ENCODE measurements at places on chromosomes 1 and 21.

DNA sequence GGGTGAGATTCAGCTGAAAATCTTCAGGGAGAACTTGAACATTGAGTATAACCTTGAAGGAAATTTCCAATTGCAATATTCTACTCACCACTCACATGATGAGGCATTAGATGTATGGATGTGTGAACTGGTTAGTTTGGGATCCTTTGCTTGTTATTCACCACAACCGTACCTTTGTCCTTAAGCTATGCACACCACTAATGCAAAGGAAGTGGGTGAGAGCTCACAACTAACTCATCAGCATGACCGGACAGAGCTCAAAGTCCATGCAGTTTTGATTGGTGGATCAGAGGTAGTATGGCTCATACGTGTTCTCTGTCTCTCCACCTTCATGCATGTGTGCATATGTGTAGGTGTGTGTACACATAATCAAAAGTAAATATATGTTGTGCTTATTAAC is 43.5 kb upstream of the MROH9 start:
- DNase-seq = no peak

- no peak for DNase-seq
Measured at GRCh38 chr1:20278692-20279130, 12.0 kb upstream of the VWA5B1 start.

GRCh38 chr1:53134042-53134485 is 8.4 kb downstream of the SLC1A7 start:
- no peak for DNase-seq

DNA sequence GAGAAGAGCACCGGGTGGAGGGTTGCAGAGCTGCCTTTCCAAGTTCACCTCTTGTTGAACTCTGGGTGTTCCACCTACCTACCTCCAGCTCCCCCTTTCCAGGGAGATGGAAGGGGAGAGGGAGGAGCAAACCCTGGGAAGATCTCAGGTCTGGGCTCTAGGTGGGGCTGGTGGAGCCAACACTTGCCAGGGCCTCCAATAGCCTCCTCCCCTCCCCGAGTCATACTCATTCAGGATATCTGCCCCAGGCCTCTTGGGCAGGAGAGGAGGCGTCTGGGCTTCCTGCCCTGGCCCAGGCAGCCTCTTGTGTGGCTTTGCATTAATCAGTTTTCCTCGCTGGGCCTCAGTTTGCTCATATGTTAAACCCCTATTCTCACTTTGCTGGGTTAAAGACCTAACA is 13.4 kb downstream of the RAP1GAP start:
- DNase-seq = peak; percentile 44

DNA sequence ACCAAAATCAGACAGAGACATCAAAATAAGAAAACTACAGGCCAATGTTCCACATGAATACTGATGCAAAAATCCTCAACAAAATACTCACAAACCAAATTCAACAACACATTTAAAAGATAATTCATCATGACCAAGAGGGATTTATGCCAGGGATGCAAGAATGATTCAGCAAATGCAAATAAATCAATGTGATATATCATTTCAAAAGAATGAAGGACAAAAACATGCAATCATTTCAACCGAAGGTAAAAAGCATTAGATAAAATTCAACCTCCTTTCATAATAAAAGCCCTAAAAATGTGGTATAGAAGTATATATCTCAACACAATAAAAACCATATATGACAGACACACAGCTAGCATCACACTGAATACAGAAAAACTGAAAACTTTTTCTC is 81.5 kb upstream of the LYPLAL1 start:
- DNase-seq = no peak

GRCh38 chr1:47184090-47184821 is 5.6 kb downstream of the PDZK1IP1 start:
- DNase-seq = peak; percentile 69

DNA sequence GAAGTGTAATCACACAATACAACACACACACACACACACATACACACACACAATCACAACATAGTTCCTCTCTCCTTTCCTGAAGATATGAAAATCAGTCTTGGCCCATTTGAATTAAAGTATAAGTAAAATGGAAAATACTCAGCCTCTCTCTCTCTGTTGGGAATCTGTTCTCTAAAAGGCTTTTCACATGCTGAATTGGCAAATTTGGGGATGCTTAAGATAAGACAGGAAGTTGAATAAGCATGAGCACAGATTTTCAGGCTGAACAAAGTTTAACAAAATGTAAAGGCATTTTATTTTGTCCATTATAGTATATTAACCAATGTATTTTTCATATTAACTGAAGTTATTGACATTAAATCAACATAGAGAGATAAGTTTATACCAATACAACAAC is 23.7 kb upstream of the FMO2 start:
- no peak for DNase-seq

GRCh38 chr1:162003830-162004215 is 19.8 kb downstream of the OLFML2B start:
- peak; percentile 39 for DNase-seq

GRCh38 chr1:156165083-156165482 is 11.7 kb downstream of the SEMA4A start:
- no peak for DNase-seq

DNA sequence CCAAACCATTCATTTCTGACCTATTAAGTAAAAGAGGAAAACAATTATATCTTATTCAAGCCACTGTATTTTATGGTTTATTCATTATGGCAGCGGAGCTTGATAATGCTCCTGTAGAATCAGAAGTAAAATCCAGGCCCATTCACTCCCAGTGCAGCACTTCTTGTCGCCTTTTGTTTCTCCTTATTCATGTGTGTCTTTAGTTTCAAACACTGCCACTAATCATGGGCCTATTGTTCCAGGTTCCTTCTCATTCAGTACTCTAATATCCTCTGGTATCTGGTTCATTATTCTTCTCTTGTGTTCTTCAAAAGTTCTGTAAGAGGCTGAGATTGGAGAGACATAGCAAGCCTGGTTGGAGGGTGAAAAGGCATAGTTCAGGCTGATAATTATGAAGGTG is 218.3 kb downstream of the LRRIQ3 start:
- DNase-seq = no peak

- DNase-seq = peak; percentile 97
Measured at GRCh38 chr1:41387667-41388091, 26.4 kb downstream of the FOXO6 start.

- DNase-seq = no peak
Measured at GRCh38 chr1:75980972-75981897, 49.0 kb upstream of the ASB17 start.

DNA sequence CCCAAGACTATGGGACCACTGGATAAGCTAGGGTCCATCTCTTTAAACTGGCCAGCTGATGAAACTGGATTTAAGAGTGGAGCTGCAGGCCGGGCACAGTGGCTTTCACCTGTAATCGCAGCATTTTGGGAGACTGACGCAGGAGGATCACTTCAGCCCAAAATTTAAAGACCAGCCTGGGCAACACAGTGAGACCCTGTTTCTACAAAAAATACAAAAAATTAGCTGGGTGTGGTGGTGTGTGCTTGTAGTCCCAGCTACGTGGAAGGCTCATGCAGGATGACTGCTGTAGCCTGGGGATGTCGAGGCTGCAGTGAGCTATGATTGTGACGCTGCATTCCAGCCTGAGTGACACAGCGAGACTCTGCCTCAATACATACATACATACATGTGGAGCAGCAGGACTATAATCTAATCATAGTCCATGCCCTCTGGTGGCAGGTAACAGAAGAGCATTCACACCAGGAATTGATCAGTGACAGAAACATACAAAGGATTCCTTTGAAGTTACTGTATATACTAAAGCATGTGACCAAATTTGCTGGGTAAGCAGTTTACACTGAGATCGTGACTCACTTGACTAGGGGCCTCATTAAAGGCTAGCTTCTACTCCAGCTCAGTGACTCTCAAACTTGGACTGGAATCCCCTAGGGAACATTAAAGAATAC is 101.5 kb upstream of the SLFNL1 start:
- peak; percentile 91 for DNase-seq

DNA sequence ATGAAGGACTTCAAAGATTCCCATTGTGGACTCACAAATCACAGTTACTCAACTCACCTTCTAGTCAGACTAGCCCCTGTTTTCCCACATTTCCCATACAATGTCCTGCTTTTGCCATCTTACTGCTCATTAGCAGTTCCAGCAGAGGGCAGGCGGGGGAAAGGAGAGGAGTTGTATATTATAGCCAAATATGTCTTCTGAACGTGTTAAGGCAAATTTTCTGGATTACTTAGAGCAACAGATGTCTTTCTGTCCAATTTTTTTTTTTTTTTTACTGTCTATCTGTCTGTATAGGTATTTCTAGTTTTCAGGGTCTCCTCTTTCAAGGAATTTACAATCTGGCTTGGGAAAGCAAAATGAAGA is 29.9 kb upstream of the DDAH1 start:
- no peak for DNase-seq

DNA sequence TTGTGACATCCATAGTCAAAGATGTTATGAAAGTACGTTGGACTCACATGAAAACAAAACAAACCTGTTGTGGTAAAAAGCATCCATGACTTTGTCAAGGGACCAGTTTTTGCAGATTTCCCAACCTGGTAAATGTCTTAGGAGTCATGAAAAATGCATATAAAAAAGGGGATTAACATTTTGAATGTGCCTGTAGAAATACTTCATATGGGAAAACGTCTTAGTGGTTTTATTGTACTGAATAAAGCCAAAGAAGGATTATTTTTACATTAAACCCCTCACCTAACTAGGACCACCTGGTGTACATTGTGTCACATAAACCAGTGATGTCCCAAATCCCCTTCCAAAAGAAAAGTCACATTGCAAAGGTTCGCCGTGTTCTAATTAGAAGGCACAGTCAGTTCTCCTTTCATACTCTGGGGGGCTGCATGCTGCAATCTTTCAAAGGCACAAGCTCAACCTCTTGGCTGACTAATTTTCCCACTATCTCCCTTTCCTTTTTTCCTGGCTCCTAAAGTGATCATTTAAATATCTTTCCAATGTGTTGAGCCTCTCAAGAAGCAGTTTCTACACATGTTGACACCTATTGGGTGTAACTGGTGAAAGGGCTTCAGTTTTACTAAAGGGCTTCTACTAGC is 119.8 kb upstream of the SPAG17 start:
- no peak for DNase-seq

DNA sequence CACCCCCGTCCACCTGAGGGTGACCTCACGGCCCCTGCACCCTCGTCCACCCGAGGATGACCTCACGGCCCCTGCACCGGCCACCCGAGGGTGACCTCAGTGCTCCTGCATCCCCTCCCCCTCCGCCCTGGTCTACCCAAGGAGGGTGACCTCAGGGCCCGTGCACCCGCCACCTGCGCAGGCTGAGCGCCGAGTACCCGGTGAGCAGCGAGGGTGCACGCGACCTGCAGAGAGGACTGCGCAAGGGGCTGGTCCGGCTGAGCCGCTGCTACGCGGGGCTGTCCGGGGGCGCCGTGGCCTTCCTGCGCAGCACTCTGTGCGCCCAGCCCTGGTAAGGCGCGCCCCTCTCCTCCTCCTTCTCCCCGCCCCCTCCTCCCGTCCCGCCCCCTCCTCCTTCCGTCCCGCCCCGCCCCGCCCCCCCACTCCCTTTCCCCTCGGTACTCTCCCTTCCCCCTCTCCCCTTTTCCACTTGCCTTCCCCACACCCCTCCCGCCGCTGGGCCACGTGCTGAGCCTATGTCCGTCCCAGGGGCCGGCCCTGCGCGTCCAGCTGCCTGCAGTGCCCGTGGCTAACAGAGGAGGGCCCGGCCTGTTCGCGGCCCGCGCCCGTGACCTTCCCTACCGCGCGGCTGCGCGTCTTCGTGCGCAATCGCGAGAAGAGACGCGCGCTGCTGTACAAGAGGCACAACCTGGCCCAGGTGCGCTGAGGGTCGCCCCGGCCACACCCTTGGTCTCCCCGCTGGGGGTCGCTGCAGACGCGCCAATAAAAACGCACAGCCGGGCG is 28.4 kb downstream of the TRIM11 start:
- peak; percentile 83 for DNase-seq

GRCh38 chr1:107802654-107803053 is 162.3 kb downstream of the VAV3 start:
- DNase-seq = no peak

DNA sequence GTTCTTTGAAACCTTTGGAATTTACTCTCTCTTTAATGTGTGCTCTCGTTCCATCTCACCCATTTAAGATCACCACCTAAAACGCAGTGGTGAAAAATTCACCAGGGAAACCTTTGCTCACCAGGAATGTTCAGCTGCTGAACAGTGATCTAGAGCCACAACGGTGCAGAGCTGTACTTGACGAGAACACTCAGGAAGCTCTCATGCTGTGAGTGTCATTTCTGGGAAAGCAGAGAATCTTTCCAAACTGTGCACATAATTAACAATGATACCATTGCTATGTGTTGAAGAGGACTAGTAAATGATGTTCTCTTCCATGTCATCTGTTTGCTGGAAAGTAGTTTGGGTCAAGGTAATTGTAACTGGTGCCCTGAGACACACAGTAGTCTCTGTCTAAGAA is 117.1 kb downstream of the ZZZ3 start:
- DNase-seq = no peak

GRCh38 chr1:205210756-205211168 is 740 bp downstream of the DSTYK start:
- DNase-seq = no peak

DNA sequence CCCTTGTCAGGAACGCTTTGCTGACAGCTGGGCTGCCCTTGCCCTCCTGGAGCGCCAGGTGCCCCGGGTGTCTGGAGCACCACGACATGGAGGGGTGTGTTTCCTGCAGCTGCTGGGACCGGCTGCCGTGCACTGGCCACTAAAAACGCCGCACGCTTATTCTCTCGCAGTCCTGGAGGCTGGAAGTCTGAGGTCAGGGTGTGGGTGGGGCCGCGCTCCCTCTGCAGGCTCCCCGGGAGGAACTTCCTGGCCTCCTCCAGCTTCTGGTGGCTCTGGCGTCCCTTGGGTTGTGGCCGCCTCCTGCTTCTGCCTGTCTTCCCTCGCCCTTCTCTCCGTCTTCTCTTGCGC is 28.0 kb upstream of the PLCH2 start:
- peak; percentile 25 for DNase-seq

DNA sequence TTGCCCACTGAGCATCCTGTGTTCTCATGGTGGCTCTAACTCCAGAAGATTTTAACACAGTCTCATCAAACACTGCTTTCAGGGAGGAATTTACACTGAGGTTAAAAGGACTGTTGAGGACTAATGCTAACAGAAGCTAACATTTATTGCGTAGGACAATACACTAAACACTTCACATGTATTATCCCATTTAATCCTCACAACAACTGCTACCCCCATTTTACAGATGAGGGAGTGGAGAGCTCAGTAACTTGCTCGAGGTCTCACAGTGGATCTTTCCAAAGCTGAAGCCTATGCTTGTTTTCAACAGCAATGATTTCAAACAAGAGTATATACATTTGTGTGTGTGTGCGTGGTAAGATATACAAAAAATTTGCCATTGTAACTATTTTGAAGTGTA is 13.9 kb downstream of the ATF3 start:
- no peak for DNase-seq
